ENCODE measurements at places on chromosomes 1 and 21. TPM values are rescaled to one million over a fixed set of nuclear protein-coding genes. Genes with fewer than 3 reads are reported as not detected.

Gene GPR25
- polyA plus RNA-seq, result not detected

Gene CCNL2
- 362 TPM for polyA plus RNA-seq

DNA sequence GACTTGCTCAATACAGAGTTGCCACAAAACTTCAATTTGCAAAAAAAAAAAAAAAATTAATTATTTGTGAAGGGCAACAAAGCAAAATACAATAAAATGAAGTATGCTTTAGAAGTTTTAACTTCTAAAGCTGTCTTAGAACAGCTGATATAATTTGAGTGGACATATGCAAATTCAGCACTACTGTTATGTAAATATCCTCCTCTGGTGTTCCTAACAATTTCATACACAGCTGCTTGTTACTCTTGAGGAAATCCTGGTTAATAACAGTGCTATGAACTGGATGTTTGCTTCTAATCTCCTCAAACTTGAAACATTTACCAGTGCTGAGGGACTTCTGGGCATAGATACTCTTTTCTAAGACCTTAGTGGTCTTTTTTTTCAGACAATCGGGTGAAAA, 69.6 kb upstream of the COL24A1 start:
- no peak for DNase-seq

Gene SHISAL2A
- polyA plus RNA-seq, result 0.07 TPM

Gene MX2
- 0.08 TPM for polyA plus RNA-seq

DNA sequence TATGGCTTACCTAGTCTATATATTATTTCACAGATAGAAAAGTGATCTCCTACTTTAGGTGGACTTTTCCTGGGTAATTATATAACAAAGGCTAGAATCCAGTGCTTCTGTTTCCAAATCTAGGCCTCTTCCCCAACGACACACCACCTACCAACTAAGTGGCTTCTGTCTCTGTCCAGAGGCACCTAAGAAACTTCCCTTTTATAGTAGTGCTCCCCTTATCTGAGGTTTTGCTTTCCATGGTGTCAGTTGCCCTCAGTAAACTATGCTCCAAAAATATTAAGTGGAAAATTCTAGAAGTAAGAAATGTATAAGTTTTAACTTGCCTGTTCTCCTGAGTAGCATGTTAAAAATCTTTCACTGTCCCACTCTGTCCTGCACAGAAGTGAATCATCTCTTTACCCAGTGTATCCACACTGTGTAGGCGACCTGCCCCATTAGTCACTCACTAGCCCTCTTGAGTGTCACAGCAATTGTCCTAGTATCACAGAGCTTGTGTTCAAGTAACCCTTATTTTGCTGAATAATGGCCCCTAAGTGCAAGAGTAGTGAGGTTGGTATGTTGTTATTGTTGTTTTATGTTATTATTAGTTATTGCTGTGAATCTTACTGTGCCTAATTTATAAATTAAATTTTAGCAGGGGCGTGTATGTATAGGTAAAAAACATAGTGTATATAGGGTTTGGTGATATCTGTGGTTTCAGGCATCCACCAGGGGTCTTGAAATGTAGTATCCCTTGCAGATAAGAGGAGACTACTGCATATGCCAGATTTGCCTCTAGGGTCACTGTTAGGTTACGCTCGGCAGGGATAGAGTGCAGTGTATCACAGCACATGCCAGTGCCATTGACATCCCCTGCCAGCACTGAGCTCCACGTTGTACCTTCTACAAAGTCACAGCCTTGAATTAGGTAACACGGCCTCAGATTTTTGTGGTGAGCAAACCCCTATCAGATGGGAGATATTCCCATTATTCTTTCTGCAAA, 14.7 kb upstream of the CD53 start:
- DNase-seq, result no peak

Gene AKR7A3
- polyA plus RNA-seq, result 0.54 TPM

GRCh38 chr1:26727476-26727875, 31.7 kb downstream of the ARID1A start:
- peak; percentile 43 for DNase-seq

GRCh38 chr1:177800400-177801088, 169.3 kb downstream of the SEC16B start:
- no peak for DNase-seq

GRCh38 chr1:191222206-191222605, 744.5 kb upstream of the BRINP3 start:
- DNase-seq, result no peak

DNA sequence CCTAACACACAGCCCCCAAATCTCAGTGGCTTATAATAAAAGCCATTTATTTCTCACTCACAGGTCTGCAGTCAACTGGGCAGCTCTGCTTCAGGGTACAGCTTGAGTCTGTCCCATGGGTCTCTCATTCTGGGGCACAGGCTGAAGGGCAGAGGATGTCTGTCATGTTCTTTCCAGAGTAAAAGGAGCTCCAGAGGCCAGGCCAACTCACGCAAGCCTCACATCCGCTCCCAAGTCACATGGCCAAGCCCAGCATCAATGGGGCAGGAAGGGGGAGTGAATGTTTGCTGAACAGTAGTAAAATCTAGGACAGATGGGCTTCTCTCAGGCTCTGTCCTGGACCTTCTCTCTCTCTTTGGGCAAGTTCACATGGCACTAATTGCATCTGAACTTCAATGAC, 7.1 kb upstream of the SSBP3 start:
- DNase-seq, result no peak

DNA sequence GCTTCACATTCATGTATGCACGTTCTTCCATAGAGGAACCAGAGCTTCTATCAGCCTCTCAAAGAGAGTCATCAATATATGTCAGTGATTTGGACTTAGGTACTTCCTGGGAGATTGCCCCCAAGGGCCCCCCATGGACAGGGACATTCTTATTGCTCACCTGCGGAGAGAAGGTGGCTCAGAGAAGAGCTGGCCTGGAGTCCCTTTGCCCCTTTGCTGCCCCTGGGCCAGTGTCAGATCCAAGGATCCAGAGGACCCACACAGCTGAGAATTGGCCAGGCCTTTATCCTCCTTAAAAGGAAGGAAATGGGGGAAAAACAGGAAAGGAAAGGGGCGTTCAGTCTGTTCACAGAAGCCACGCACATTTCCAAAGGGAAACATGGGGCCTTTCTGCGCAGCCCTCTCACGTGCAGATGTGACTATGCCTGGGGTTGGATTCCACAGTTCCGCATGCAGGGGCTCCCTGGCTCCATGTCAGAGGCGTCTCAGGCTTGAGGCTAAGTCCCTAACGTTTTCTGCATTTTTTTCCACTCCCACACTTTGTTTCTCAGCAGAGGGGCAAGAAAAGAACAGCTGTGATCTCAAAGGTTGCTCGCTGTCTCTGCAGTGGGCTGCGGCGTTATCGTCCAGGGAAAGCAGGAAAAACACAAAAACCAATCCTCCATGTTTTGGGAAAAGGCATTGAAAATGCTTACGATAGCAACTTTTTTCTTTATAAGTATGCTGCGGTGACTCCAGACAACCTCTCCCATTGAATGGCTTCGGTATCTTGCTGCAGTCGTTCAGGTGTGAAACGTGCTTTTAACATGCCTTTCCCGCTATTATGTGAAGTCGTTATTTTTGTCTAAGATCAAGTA, 5.9 kb downstream of the C1orf226 start:
- DNase-seq, result peak; percentile 1

DNA sequence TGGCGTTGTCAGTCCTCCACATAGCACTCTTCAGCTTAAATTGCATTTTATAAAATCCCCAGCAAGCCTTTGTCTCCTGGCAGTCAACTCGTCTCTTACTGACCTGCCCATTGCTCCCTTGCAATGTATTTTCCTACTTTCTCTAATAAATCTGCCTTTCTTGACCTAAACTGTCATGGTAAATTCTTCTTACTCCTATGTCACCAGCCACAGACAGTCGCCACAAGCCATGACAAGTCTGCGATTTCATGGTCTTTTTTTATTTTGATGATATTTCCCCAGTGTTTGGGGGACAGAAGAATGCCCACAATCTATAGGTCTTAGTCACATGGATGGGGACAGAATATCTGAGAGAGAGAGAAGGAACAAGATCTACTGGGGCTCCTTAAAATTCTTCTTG, 8.4 kb downstream of the IFNAR2 start:
- DNase-seq, result no peak

DNA sequence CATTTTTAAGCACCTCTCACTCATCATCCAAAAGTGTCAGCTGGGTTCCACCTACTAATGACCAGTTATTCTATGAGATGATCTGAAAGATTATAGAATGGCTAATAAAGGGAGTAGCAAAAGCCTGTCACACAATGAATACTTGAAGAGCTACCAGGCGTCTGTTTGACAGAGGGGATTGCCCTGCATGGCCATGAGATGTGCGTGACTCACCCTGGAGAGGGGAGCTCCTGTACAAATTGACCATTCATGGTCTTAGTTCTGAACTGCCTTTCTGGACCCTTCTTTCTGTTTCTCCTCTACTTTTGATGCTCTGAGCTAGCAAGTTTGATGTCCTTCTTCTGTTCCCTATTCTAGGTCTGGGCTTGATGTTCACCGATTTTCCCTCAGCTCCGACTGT, 85.2 kb upstream of the ABCD3 start:
- DNase-seq, result no peak

GRCh38 chr1:100597784-100598183, 59.8 kb downstream of the GPR88 start:
- DNase-seq, result no peak

- no peak for DNase-seq
These were observed 1.6 kb downstream of the IFI44 start for GRCh38 chr1:78651241-78651640.

- no peak for DNase-seq
These were observed 150.8 kb downstream of the NR5A2 start for GRCh38 chr1:200178340-200178739.

Gene A3GALT2
- not detected for polyA plus RNA-seq

DNA sequence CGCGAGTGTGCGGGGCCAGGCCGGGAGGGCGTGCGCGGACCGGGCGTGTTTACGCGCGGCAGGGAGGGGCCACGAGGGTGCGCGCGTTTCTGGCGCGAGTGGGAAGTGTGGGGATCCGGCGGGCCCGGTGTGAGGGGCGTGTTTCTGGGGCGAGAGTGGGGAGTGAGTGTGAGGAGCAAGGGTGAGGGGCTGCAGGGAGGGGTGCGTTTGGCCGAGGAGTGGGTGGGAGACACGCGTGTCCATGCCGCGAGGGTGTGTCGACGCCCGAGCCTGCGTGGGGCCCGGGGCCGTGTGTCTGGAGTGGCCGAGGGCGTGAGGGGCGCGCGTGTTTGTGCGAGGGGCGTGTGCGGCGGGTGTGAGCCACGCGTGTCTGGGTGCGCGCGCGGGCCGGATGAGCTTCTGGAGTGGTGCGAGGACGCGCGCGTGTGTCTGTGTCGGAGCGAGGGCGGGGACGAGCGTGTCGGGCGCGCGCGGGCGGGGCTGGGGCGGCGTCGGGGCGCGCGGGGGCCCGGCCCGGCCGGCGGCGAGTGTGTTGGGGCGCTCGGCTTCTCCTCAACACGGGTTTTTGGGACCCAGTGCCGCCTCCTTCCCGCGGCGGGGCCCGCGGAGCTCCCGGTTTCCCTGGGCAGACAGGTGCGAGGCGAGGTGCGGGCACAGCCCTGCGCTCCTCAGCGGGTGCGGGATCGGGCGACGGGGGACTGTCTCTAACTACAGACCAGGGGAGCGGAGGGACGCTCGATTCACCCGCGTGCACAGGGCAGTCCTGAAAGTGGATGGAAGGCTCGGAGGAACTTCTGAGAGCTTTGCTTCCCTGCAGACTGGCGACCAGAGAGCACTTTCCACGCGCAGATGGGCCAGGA, 65.8 kb upstream of the VAMP3 start:
- peak; percentile 69 for DNase-seq

DNA sequence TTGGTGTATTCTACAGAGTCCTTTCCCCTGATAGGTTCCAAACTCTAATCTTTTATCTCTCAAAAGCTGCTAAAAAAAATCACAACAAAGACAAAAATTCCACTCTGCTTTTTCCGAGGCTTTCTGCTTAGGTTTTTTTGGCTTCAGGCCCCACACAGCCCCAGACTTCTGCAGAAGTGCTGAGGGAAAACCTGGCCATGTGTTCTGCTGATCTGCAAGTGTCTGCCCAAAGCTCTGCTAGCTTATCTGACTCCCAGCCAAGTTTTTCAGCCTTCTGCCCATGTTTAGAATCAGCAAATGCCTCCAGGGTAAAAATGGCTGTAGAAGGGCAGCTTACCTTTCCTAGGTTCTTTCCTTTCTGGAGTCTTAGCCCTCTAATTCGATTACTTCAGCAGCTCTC, 28.4 kb downstream of the DISP3 start:
- no peak for DNase-seq

DNA sequence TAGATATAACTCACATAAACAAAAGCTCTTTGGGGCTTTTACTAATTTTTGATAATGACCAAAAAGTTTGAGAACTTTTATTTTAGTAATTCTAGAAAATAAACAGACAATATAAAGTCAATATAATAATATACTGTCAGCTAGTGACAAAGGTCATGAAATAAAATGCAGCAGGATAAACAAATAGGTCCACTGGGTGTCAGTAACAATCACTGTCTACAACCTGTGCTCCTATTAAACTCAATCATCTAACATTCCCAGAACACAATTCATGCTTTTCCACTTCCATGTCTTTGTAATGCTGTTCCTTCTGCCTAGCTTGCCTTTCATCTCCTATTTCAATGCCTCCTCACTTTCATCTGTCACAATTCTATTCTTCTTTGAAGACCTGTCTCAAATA, 186.1 kb downstream of the GIPC2 start:
- DNase-seq, result no peak

- DNase-seq, result no peak
These were observed 104.8 kb downstream of the RERE start for GRCh38 chr1:8712413-8713231.
